ENCODE measurements at places on chromosomes 6 and 20.
A peak's percentile ranks its signal among the peaks of the same experiment; 100 is the strongest.

DNA sequence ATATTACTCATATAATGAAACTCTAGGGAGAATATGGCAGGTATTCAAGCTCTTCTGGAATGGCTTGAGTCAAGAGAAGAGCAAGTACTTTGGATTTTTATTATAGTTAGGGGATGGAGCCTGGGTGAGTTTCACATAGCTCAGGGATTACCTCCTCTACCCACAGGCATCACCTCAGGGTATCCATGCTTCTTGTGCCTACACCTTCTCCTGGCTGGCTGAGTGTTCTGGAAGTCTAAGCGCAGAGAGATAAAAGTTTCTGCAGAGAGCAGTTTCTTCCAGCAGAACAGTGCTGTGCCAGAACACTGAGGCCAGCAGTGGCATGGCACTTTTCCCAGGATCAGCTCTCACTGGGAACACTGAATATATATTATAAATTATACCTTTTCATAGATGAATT lies 199.7 kb upstream of the KCNQ5 start:
- no peak for DNase-seq

DNA sequence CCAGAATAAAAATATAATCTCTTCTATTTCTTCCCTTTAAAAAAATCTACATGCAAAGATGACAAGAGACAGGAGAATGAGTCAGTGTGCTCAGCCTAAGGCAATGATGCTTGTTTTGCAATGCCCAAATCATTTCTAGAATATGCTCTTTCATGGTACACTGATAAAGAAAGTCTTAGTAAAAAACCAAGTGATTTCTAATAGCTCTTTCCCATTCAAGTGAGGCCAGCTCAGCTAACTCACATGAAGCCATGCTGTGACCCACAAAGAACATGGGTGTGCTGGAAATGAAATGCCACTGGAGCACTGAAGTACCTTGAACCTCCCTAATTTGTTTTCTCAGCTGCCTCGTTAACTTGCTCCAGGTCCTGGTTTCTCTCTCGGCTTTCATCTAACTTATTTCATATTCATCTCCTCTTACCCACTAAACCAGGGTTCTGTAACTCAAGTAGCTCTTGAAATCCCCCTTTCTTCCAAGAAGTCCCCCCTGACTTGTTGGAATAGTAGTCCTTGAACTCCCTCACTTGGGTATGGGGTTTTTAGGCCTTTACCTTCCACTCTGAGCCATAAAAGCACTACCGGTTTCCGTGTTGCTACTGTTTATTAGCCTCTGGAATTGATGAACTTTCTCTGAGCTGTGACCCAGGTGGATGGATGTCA lies 92.7 kb downstream of the IRF4 start:
- peak; percentile 6 for DNase-seq

DNA sequence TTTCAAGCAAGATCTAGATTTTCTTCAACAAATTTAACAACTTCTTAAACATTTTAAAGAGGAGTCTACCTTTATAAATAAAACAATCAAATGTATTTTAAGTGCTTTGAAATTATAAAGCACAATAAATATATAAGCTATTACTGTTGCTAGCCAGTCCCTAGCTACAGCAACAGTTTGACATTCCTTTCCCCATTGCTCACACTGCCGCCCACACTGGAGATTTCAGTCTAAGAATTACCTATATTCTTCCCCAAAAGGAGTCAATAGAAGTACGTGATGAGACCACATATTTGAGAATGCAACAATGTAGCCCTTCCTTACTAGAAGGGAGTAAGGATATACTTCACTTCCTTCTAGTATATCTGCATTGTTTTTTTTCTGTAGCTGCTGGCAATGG lies 65.3 kb upstream of the RNF146 start:
- DNase-seq: no peak

GRCh38 chr6:44201200-44201599 lies 15.5 kb upstream of the MYMX start:
- DNase-seq: no peak
